ENCODE measurements at places on chromosomes 13 and 19.

- no peak for DNase-seq
Measured at GRCh38 chr13:110409581-110409992, 102.5 kb downstream of the COL4A2 start.

DNA sequence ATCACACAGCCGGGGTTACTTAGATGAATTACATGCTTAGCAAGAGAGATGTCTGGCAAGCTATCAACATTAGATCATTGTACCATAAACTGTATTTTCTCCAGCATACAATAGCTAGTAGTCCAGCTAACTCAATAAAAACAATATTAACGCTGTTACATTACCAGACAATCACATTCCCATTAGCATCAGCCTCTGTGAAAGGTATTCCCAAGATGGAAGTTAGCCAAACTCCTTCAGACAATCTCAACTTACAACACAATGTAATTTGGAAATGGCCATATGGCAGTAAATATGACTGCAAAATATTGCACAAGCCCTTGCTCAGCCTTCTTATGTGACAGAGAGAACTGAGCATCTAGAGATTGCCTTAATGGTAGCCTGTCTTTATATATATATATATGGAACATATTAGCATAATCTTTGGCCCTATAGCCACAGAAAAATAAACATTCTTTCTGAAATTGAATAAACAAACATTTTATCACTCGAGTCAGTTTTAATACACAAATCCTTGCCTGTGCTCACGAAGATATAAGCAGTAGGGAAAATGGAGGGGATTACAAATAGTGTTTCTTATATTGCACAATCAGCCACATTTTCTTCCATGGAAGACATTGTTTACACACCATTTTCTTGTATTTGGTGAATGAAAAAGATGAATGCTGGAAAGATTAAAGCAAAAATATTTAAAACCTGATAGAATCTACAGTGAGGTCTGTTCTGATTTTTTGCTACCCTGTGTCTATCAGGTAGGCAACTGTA is 1060.5 kb downstream of the DIAPH3 start:
- DNase-seq = no peak

- peak; percentile 57 for DNase-seq
Measured at GRCh38 chr19:6273701-6274601, 5.8 kb downstream of the MLLT1 start.

DNA sequence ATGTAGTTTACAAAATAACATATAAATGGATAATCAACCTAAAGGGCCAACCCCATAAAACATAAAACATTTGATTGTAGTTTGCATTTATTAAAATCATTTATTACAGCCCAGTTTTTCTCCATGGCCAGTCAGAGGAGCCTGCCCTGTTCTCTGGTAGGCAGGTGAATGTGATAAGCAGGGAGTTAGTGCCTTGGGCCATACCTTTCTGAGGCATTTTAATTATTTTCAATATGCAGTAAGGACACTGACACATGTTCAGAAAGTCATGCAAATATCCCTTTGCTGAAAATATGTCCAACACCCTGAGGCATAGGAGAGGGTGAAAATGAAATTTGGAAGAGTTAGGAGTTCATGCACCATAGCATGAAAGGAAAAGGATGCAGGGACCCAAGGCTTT is 242.6 kb upstream of the EDNRB start:
- no peak for DNase-seq

- peak; percentile 80 for DNase-seq
Measured at GRCh38 chr19:18173572-18174288, at the start of gene IFI30. Gene IFI30 (plus strand): TSS chr19:18173813. CDS start chr19:18173842, 29 bp downstream.

DNA sequence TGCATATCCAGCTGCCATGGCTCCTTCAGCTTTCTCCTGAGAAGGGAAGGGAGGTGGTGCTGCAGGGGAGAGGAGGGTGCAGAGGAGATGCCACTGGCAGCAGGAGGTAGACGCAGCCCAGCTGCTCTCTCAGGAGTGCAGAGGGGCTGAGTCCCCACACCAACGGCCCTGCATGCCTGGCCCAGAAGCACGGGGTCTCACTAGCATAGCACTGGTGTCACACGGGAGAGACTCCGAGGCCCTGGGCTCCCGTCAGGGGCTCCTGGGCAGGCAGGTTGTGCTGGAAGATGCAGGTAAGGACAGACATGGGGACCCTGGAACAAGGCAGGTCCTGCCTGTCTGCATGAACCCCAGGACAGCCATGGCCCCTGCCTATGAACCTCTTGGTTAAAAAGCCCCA is 80.1 kb downstream of the C1QTNF9 start:
- no peak for DNase-seq
